ENCODE measurements at places on chromosomes 16 and 17.

- DNase-seq, result no peak
Measured at GRCh38 chr16:53341792-53342191, 92.5 kb upstream of the RBL2 start.

DNA sequence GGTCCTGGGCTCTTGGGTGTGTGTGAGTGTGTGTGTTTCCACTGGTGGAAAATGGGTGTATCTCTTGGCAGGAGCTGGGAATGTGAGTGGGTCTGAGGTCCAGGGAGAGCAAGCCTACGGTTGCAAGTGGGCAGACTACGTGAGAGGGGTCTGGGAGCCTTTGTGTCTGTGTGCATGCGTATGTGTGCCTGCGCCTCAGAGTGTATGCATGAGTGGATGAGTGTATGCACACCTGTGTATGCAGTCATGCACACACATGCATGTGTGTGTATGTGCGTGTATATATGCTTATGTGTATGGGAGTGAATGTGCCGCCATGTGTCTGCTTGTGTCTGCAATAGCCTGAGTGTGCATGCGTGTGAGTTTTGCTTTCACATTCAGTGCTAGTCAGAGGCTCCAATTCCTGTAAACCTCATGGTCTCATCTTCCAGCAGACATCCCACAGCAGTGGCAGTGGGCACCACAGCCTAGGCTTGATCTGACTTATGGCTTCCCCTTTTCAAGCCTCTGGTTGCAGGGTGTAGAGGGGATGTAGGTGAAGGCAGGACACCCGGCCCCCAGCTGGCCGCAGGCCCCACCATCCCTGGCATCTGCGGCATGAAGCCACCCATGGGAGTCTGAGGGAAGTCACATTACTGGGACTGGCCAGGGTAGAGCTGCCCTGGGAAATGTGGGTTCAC is 19.7 kb upstream of the RMI2 start:
- DNase-seq, result no peak

DNA sequence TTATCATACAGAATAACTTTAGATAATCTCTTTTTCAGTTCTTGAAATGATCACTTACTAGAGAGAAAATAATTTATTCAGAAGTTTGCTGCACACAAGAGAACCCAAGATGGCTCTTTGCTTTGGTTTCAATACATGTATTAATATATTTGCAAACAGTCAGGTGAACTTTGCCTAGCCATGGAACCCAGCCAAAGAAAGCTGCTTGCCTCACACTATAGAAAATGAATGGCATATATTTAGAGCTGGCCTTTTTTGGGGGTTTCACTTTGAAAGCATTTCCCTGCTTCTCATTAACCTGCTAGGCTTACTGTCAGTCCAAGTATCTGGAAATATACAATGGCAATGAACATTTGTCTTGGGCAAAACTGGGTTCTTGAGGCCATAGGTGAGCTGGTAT is 75.3 kb downstream of the MRTFB start:
- no peak for DNase-seq

- no peak for DNase-seq
Measured at GRCh38 chr17:34800661-34801060, 160.6 kb downstream of the CCT6B start.

DNA sequence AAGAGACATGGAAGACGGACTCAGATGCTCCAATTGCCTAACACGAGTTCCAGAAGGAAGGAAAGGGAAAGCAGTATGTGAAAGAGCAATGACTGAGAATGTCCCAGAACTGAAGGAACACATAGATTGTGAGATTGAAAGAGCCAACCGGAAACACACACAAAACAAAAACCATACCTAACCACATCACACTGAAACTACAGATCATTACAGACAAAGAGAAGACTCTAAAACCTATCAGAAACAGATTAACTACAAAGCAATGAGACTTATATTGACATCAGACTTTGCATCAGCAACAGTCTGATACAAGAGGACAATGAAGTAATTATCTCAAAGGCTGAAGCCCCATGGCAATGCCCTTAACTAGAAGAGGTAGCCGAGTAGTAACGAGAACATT is 45.6 kb upstream of the CLEC18B start:
- DNase-seq, result no peak

- no peak for DNase-seq
Measured at GRCh38 chr17:77451245-77451893, 310.6 kb downstream of the SEC14L1 start.

DNA sequence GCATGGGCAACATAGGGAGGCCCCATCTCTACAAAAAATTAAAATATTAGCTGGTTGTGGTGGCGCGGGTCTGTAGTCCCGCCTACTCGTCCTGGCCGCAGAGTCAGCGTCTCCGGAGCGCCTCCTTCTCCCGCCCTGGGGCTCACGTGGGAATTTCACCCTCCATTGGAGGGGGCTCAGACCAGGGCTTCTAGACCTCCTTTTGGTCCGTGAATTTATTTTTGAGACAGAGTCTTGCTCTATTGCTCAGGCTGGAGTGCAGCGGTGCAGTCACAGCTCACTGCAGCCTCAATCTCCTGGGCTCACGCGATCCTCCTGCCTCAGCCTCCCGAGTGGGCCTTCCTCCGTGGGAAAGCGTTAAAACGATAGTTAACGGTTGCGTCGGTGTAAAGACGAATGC is 394 bp upstream of the NME4 start:
- DNase-seq, result no peak

- no peak for DNase-seq
Measured at GRCh38 chr16:72221630-72222024, 49.7 kb upstream of the PMFBP1 start.

Data from non-pigmented ciliary epithelial cell (primary cell).